Nephron progenitor cell (in vitro differentiated cells): ENCODE measurements at places on chromosomes 2 and 18.

DNA sequence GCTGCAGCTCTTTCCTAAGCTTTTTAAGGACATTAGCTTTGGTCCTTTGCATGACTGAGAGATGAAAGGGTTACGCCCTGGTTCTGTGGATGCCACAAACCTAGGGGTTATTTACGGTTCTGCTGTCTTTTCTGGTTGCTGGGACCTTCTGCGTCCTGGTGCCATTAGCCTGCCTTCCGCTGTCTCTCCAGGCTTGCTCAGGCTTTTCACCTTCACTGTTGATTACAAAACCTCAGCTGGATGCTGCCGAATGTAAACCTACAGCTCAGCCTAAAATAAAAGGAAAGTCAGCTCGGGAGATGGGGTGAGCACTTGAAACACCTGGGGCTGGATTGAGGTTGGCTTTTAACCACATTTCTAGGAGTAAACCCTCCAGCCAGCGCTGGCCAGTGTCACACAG is 130.9 kb upstream of the ARHGAP28 start:
- no peak for DNase-seq

GRCh38 chr2:14536976-14537375 is 95.5 kb upstream of the LRATD1 start:
- no peak for DNase-seq

DNA sequence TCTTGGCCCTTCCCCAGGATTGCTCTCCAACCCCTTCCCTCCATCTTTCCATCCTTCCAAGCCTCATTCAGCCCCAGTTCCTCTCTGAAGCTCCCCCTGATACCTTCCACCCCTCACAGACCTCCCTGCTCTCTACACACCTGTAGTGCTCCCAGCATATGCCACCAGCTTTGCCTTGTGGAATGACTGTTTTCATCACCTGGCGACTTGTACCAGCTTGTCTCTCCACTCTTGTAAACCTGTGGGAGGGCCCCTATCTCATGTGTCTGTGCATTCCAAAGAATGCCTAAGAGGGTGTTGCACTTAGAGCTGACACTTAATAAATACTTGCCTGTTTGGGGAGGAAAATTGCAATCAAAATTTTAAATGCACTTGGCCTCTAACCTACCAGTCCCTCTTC is 198.7 kb downstream of the BCL11A start:
- no peak for DNase-seq

DNA sequence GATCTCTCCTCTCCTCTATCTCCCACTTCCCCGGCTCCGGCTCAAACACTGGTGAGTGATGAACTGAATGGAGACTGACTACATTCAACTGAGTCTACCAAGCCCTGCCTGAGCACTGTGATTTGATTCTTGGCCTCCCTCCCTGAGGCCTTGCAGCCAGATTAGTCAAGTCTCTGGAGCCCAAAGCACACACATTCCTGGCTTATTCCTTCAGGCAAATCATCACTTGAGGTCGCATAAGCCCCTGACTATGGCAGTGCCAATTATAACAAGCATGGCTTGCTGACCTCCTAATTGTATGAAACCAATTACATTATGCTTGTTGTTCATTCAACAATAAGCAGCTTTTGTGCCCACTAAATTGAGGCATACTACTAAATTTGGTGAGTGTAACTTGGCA is 34.6 kb downstream of the EFEMP1 start:
- DNase-seq: no peak

GRCh38 chr2:237558961-237559641 is 7.3 kb upstream of the PRLH start:
- no peak for DNase-seq

DNA sequence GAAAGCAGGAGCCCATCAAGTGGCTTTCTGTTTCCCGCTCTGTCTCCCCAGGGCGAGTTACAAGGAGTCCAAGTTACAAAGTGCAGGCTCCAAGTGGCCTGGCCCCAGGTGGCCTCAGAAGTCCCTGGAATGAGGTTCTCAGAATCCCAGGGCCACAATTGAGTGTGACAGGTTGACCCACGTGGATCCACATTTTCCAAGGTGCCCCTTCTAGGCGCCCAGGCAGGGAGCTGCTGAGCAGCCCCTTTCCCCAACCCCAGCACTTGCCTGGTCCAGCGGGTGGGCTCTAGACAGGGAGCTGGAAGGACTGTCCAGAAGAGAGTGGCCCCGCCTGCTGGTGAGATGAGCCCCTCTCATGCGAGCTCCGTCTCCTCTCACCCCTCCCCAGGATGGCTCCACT is 253.4 kb downstream of the CYP26B1 start:
- DNase-seq: no peak

DNA sequence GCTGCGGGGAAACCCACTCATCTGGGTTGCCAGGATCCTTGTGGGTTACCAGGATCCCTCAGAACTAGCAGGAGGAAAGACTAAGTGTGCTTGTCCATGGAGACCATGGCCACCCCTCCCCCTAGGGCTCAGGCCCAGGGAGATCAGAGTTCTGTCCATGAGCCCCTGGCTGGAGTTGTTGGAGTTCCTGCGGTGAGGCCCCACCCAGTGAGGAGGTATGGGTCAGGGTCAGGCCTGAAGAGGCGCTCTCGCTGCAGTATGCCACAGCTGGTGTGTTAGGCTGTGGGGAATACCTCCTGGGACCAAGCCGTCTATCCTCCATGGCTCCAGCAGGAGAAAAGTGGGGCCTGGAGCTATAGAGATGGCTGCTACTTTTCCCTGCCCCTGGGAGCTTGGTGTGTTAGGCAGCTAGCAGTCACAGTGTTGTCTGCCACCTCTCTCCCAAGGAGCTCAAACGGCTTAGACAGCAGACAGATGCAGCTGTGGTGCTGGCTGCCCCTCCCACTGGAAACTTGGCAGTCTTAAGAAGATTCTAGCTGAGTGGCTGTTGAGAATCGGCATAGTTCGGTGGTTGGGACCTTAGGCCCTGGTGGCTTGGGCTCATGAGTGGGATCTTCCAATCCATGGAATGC is 240.3 kb upstream of the CELF4 start:
- no peak for DNase-seq

DNA sequence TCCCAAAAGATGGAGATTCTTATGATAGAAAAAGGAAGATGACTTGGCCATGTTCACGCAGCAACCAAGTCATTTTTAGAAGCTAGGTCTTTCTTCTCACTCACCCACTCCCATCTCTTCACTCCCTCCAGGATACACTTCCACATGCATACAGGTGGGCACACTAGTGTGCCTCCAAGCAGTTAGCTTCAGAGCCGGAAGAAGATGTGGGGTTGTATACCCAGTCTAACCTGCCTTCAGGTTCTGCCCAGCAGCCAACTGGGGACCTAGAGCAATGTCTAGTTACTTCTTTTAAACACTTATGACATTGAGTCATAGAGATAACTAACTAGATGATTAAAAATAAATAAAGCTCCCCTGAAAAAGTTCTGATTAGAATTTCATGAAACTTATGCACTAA is 21.8 kb upstream of the TANK start:
- no peak for DNase-seq
